Mesangial cell (primary cell): ENCODE measurements at places on chromosomes 12 and 14. TPM values are rescaled to one million over a fixed set of nuclear protein-coding genes. Genes with fewer than 3 reads are reported as not detected.

GLT8D2 gene
- total RNA-seq = 2.1 and 10.9 TPM in 2 replicates

OASL gene
- total RNA-seq = 0.25 and 0.33 TPM in 2 replicates

BMAL2 gene
- total RNA-seq = 9.3 and 26.9 TPM in 2 replicates

KLHL33 gene
- 0.25 TPM in 1 of 2 replicates, not detected in the other for total RNA-seq

PIWIL1 gene
- total RNA-seq = not detected in 2 replicates

COX8C gene
- total RNA-seq = not detected in 2 replicates

MIP gene
- total RNA-seq = 0.98 TPM in 1 of 2 replicates, not detected in the other

PCNX1 gene
- total RNA-seq = 24.4 and 32.8 TPM in 2 replicates

CSRP2 gene
- 12.7 and 44.8 TPM in 2 replicates for total RNA-seq

SPIC gene
- total RNA-seq = not detected in 2 replicates

DDN gene
- total RNA-seq = 0.16 TPM in 1 of 2 replicates, not detected in the other

IGF1 gene
- 1.0 TPM in 1 of 2 replicates, not detected in the other for total RNA-seq

RIPK3 gene
- total RNA-seq = 1.1 and 1.8 TPM in 2 replicates

ARMH4 gene
- 10.3 and 15.8 TPM in 2 replicates for total RNA-seq

KRT2 gene
- total RNA-seq = not detected in 2 replicates

GPR84 gene
- not detected in 2 replicates for total RNA-seq

SMIM41 gene
- total RNA-seq = not detected in 2 replicates

COCH gene
- total RNA-seq = 3.4 and 10.1 TPM in 2 replicates

AKAP3 gene
- total RNA-seq = 0.13 and 0.98 TPM in 2 replicates

FGF23 gene
- total RNA-seq = not detected in 2 replicates

MSI1 gene
- total RNA-seq = 0.63 and 2.0 TPM in 2 replicates

C12orf50 gene
- not detected in 2 replicates for total RNA-seq

GPR65 gene
- total RNA-seq = not detected in 2 replicates

ADCY4 gene
- total RNA-seq = 0.16 and 1.5 TPM in 2 replicates

BTBD6 gene
- 41.7 and 53.9 TPM in 2 replicates for total RNA-seq

IPO8 gene
- total RNA-seq = 16.1 and 21.6 TPM in 2 replicates

PRICKLE1 gene
- 15.5 and 28.5 TPM in 2 replicates for total RNA-seq

GPR68 gene
- total RNA-seq = 0.89 and 0.98 TPM in 2 replicates

NELL2 gene
- total RNA-seq = under 0.01 and 0.49 TPM in 2 replicates

SUSD6 gene
- 9.5 and 18.4 TPM in 2 replicates for total RNA-seq

P2RX2 gene
- not detected in 2 replicates for total RNA-seq

PLEK2 gene
- 12.2 and 48.1 TPM in 2 replicates for total RNA-seq

GARIN6 gene
- total RNA-seq = not detected in 2 replicates

MYF5 gene
- 0.16 TPM in 1 of 2 replicates, not detected in the other for total RNA-seq

HOXC5 gene
- total RNA-seq = 0.76 and 2.0 TPM in 2 replicates

CLEC4E gene
- 4.6 and 14.0 TPM in 2 replicates for total RNA-seq

GPR132 gene
- total RNA-seq = 0.16 and 0.38 TPM in 2 replicates

COL2A1 gene
- 0.49 and 0.51 TPM in 2 replicates for total RNA-seq

DIO3 gene
- total RNA-seq = not detected in 2 replicates

LTBP2 gene
- total RNA-seq = 153 and 170 TPM in 2 replicates

CEBPE gene
- total RNA-seq = not detected in 2 replicates

PPFIA2 gene
- total RNA-seq = 0.16 and 0.51 TPM in 2 replicates

ASB2 gene
- total RNA-seq = 0.13 and 0.16 TPM in 2 replicates

TBX3 gene
- 3.3 and 4.3 TPM in 2 replicates for total RNA-seq
